Activated CD4-positive, alpha-beta T cell treated with anti-CD3 and anti-CD28 coated beads, Interleukin-2, amount 10 ng/mL, durations not matched to agents 7 days and 5 days (primary cell): ENCODE measurements at places on chromosomes 7 and 10. TPM values are rescaled to one million over a fixed set of nuclear protein-coding genes. Genes with fewer than 3 reads are reported as not detected.

ANKRD61 gene
- not detected for total RNA-seq

GUSB gene
- 66.2 TPM for total RNA-seq

MBL2 gene
- total RNA-seq, result not detected

CHCHD2 gene
- total RNA-seq, result 407 TPM

C10orf105 gene
- 0.52 TPM for total RNA-seq

SSC4D gene
- 0.60 TPM for total RNA-seq

SEPTIN7 gene
- 256 TPM for total RNA-seq

NUTM2E gene
- 0.67 TPM for total RNA-seq

NEUROG3 gene
- total RNA-seq, result not detected

ST8SIA6 gene
- total RNA-seq, result 0.20 TPM

WEE2 gene
- total RNA-seq, result not detected

TAS2R5 gene
- total RNA-seq, result 1.3 TPM
